ENCODE measurements at places on chromosomes 12 and 14. TPM values are rescaled to one million over a fixed set of nuclear protein-coding genes. Genes with fewer than 3 reads are reported as not detected.

- DNase-seq = no peak
Measured at GRCh38 chr14:102922490-102923200, at the start of gene AMN. AMN (plus strand) TSS chr14:102922663; CDS start chr14:102922689, 26 bp downstream.

- DNase-seq = no peak
Measured at GRCh38 chr12:8052679-8053078, 13.5 kb downstream of the C3AR1 start.

- no peak for DNase-seq
Measured at GRCh38 chr14:96863986-96864330, 66.8 kb downstream of the VRK1 start.

GRCh38 chr12:15522574-15523187 is 200.4 kb downstream of the PTPRO start:
- peak; percentile 50 for DNase-seq

- no peak for DNase-seq
Measured at GRCh38 chr12:56103066-56103711, 1.2 kb upstream of the PA2G4 start.

GRCh38 chr12:103745962-103746361 is 95.1 kb downstream of the NT5DC3 start:
- DNase-seq = no peak

GRCh38 chr12:87784350-87784749 is 244.9 kb downstream of the C12orf50 start:
- peak; percentile 39 for DNase-seq

- peak; percentile 51 for DNase-seq
Measured at GRCh38 chr14:77023001-77023996, 5.2 kb downstream of the IRF2BPL start.

- DNase-seq = no peak
Measured at GRCh38 chr14:60165547-60165876, 314 bp upstream of the DHRS7 start.

The ATP5F1B gene
- total RNA-seq = 559 TPM

The ZNF891 gene
- 0.44 TPM for total RNA-seq

The LYZ gene
- not detected for total RNA-seq
